ENCODE measurements at places on chromosomes 2 and 18.

GRCh38 chr2:28507796-28508764 is 12.2 kb downstream of the PLB1 start:
- ATAC-seq: peak; percentile 40

GRCh38 chr2:127807678-127808353 is 3.2 kb downstream of the WDR33 start:
- ATAC-seq: no peak

GRCh38 chr18:3654442-3655253 is 204.7 kb downstream of the TGIF1 start:
- no peak for ATAC-seq

DNA sequence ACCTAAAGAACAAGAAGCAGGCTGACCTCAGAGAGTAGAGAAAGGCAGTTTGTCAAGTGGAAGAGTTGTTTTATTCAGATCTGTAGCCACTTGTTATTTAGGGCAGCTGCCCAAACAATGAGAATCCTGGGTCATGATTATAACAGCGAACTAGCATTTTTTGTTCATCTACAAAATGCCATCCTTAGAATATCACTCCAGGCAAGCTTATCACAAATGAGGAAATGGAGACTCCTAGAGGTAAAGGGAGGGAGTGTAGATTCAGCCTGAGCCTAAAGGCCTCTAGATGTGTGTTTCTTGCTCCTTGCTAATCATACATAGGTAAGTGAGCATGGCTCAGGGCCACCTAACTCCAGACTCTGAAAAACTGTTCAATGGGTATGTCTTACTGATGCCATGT is 126.1 kb downstream of the HNMT start:
- no peak for ATAC-seq

- ATAC-seq: no peak
Observed at GRCh38 chr2:21656330-21657075, 532.7 kb downstream of the TDRD15 start.

GRCh38 chr2:18265614-18266586 is 294.6 kb downstream of the RDH14 start:
- ATAC-seq: no peak

GRCh38 chr2:10362096-10362897 is 59.6 kb downstream of the HPCAL1 start:
- no peak for ATAC-seq

DNA sequence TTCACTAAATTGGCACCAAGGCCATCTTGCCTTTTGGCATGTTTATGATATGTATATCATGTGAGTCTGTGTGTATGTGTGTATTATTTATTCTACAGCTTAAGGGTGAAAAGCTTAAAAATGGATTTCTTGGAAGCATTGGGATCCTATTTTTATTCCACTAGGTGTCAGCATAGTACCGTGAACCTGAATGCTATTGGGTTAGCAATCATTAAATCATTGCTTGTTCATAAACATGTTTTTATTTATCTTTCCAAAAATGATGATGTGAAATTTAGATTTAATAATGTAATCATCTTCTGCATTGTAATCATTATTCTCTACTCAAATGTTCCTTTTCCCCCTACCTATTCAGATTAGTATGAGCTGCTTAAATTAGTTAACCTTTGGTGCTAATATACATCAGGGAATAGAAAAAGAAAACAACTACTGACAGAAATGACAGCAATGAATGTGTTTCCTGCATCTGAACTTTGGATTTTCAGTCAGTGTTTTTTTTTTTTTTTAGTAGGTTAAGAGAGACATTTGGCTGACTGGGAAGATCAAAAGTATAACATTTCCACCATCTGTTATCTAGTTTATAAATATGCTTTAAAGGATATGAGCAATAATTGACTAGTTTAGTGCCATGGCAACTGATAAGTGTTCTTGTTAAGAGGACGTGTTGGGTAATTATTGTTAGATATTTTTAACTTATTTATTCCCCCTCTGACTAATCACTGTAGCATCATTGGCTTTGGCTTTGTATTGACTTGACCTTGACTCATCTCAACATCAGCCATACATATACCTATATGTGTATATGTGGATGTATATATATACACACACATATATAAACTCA is 14.1 kb upstream of the ZSWIM2 start:
- ATAC-seq: no peak

DNA sequence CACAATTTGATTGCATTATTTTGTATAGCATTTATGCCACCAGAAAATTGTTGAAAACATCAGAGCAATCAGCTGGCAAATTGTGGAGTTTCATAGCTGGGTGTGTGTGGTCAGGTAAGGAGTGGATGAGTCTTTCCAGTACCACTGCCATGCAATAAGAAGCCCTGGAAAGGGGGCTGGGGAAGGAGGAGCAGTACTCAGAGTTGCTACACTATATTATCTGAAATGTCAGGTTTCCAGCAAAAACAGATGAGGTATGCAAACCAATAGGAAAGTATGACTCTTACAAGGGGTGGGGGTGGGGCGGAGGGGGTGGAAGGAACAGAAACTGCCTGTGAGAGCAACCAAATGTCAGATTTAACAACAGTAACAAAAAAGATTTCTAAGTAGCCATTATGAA is 112.2 kb downstream of the SOS1 start:
- peak; percentile 68 for ATAC-seq

- peak; percentile 71 for ATAC-seq
Observed at GRCh38 chr2:12416600-12416999, 300.1 kb upstream of the TRIB2 start.

- no peak for ATAC-seq
Observed at GRCh38 chr2:42245396-42245795, 76.2 kb downstream of the EML4 start.

DNA sequence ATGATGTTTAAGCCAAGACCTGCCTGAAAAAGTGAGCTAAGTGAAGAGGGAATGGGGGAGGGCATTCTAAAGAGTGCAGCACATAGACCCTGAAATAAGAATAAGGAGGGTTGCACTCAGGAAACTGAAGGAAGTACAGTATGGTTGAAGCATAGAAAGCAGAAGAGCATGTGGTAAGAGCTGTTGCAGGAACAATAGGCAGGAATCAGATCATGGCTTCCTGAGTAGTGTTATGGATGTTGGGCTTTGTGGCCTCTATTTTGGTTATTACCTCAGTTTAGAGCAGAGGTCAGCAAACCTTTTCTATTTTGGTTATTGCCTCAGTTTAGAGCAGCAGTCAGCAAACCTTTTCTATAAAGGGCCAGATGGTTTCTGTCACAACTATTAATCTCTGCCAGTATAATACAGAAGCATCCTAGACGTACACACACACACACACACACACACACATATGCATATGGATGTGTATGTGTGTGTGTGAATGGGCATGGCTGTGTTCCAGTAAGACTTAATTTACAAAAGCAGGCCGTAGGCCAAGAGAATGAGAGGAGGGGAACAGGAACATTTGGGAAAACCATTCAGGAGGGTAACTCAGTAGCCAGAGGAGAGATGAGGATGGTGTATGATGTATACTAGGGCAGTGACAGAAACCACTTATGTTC is 91.1 kb upstream of the MYO3B start:
- ATAC-seq: no peak

DNA sequence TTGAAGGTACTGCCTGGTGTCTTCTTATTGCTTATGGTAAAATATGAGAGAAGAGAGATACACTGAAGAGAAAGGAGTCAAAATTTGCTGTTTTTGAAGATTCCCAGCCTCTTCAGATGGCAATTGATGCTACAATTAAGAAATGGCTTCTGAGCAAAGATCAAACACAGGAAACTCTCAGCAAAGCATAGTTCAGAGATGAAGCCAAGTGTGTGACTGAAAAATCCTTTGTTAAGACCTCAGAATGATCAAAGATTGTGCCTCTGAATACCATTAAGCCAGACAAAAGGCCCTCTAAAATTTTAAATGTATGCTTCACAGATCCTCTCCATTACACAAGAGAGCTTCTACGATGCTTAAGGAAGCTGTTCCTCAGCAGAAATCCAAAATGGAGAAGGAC is 216.3 kb downstream of the UXS1 start:
- no peak for ATAC-seq

DNA sequence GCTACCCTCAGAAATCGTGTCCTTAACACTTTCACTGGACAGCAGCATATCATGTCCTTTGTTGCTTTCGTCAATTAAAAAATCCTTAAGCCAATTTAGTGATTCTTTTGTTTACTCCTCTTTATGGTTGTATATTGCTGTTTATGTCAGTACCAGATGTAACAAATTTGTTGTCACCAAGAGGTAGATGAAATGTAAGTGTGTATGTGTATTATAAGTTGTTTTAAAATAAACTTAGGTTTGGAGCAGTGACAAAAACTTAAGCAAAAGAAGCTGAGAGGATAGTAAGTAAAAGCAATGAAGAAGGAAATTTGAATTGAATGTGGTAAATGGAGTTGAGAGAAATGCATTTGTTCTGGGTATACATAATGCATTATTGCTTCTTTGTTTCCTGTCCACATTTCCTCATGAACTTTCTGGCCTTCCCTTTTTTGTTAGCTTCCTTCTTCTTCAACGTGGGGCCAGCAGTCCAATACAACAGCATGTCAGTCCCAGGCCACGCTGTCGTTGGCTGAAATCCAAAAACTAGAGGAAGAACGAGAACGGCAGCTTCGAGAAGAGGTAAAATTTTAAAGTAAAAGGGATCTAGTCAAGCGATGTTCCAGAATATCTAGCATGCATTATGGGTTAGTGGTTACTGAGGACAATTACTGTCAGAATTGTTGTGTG is 30.5 kb upstream of the SNORC start:
- no peak for ATAC-seq

DNA sequence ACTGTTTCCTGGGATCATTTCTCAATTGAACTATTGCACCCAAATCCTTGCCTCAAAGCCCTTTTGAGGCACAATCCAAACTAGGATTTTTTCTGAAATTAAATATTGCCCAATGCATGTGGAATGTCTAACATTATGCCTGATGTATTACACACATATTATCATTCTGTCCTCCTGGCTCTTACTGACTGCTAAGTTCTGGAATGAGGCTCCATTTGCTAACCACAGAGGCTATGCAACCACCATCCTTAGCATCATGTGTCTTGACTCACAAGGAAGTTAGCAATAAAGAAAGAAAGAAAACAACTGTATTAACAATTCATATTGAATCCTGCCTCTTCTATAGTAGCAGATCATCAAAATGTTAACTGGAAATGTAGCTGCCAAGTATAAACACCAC is 1142.7 kb downstream of the CNTNAP5 start:
- ATAC-seq: no peak

GRCh38 chr2:38591152-38591551 is 11.6 kb downstream of the HNRNPLL start:
- no peak for ATAC-seq

- ATAC-seq: no peak
Observed at GRCh38 chr2:75870651-75871137, 160.0 kb upstream of the GCFC2 start.

DNA sequence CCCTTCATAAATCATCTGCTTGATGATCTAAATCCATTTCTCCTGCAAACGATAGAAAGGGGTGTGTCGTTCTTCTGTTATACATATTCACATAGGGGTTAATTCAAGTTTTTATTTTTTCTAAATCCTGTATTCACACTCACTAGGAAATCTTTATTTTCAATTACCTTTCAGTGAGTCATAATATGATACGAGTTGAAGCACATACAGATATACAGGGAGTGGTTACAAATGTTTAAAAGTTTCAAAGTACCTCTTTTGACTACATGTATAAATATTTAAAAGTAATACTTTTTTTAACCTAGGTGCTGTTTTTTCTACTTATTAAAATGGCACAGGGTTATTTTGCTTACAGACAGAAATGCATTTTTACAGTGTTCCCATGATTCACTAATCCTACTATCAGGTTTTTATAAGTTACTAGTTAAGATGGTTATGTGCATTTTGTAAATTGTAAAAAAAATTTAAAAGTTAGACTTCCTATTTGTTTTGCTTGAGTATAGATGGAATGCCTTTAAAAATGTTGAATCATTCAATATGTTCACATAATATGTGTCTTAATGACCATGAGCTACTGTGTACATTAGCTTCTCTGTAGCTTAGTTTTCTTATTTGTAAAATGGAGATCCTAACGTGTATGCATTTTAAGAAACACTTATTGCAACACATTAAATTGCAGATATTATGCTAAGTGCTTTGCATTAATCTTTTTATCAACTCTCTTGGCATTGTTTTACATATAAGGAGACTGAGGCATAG is 1378.1 kb downstream of the DSC3 start:
- no peak for ATAC-seq

DNA sequence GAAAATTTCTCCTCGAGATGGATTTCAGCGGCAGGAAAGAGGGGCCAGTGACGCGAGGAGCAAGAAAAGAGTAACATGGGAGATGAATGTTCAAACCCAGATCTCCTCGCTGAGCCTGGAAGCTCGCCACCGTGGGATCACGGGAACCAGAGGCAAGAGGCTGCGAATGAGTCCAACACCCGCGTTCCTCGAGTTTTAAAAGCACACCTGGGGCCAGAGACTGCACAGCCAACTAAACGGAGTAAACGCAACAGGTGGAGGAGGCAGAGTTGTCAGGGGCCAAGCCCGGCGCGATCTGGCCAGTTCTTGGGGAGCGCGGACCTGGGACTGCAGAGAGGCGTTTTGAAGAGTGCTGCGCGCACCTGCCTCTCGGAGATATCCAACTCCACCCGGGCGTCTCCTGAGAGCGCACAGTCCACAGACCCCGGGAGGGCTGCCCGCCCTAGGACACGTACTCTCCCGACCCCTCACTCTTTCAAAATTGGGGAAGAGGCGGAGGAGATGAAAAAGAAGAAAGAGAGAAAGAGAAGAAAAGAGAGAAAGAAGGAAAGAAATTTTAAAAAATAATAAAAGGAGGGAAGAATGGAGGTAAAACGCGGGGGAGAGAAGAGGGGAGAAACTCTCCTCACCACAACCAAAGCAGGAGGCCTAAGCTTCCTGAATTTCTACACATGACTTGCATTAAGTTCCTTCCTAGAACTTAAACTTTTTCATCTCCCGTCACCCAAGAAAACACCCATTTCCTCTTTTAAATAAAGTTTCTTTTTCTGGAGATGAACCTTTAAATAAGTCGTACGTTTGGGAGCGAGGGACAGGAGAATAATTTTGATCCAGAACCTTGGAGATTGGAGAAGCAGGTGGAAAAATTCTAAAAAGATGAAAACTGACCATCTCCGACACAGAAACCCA is 5.3 kb upstream of the PAX3 start:
- ATAC-seq: no peak

DNA sequence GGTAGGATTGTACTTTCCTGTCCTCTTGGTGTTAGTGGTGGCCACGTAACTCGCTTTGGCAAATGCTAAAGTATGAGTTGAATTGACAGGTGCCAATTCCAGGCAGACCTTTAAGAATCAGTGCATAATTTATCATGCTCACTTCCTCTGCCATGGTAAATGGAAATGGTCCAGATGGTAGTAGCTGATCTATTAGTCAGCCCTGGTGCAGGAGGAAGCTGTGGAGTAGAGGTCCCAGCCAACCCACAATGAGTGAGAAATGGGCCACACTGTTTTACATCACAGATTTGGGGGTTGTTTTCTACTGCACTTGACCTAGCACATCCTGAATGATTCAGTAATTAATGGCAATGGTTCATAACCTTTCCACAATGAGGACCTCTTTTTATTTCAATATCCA is 104.4 kb downstream of the RGPD3 start:
- ATAC-seq: no peak

GRCh38 chr2:231246171-231246842 is 47.9 kb downstream of the ARMC9 start:
- ATAC-seq: no peak
